ENCODE measurements at places on chromosomes 12 and 14. TPM values are rescaled to one million over a fixed set of nuclear protein-coding genes. Genes with fewer than 3 reads are reported as not detected.

GRCh38 chr14:73227812-73228781 is 9.2 kb upstream of the PAPLN start:
- no peak for DNase-seq

GRCh38 chr14:68291820-68292219 is 472.2 kb downstream of the RAD51B start:
- DNase-seq, result no peak

DNA sequence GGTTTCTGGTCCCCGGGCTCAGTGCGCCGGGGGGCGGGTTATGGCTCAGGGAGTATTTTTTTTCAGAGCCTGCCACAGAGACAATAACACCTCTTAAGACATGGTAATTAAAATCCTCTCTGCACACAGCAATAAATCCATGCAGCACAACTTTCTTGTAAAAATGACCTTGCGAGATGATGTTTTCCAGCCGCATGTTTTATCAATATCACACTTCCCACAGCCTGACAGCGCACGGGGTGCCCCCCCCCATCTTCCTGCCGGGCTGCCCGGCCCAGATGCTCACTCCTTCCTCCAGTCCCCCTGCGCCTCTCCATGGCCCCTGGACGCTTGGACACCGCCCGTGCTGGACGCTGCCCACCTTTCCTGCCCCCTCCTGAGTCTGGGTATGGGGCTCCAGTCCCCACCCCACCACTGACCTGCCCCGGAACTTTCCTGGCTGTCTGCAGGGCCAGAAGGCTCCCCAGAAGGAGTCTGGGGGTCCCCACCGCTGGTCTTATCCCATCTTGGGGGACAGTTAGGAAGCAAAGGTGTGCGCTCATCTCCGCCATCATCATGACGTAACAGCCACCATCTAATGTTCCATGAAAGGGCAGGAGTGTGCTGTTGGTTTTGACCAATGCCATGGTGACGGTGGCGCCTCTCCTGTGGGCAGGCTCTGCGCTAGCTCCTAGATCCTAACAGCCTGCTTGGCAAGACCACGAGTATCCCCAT is 182.9 kb downstream of the KIF26A start:
- DNase-seq, result no peak

- DNase-seq, result no peak
Observed at GRCh38 chr14:90017371-90017770, 44.4 kb upstream of the KCNK13 start.

Gene P2RX2
- not detected for total RNA-seq

DNA sequence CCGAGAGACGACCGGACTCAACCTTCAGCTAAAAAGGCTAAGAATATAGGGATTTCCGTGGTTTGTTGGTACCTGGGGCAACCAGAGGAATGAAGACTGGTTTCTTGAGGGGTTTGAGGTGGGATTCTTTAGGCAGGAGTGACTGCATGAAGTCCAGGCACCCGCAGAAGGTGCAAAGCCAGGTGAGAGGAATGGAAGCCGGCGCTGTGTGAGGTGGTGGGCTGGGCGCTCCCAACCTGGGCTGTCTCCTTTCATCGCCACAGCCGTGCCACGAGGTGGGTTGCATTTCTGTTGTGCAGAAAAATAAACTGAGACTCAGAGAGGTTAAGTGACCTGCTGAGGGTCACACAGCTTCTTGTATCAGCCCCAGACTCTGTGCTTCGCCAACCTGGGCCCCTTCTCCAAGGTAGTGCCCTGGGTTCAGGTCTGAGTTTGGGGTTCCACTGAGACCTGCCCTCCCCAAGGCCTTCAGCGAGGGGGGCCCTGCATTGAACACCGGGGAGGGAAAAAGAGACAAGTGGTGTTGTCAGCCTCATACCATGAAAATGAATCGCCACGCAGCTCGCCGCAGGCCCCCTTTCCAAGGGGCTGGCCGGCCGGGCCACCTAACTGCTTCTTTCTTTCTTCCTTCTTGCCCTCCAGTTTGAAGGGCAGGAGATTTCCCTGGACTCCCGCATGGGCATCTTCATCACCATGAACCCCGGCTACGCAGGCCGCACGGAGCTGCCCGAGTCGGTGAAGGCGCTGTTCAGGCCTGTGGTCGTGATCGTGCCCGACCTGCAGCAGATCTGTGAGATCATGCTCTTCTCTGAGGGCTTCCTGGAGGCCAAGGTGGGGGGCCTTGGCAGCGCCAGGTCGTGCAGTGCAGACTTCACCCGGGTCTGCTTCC is 88.4 kb downstream of the DNAH10 start:
- DNase-seq, result no peak

- peak; percentile 95 for DNase-seq
Observed at GRCh38 chr14:93959239-93960107, 16.9 kb downstream of the ASB2 start.

DNA sequence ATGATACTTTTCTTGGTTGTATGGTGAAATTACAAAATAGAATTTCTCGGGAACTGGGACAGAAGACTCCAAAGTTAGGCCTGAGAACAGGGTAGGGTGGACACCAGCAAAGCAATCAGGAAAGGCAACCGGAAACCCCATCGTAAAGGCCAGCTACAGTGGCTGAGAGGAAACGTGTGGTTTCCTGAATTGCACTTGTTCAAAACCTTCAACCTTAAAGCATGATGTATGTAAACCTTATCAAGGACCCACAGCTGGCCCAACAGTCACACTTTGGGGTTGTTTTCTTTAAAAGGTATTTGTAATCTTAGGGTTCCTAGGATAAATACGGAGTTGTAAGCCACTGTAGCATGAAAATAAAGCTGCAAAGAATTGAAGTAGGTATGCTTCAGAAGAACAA is 2.2 kb upstream of the PTGDR start:
- DNase-seq, result no peak

Gene VRTN
- total RNA-seq, result not detected

DNA sequence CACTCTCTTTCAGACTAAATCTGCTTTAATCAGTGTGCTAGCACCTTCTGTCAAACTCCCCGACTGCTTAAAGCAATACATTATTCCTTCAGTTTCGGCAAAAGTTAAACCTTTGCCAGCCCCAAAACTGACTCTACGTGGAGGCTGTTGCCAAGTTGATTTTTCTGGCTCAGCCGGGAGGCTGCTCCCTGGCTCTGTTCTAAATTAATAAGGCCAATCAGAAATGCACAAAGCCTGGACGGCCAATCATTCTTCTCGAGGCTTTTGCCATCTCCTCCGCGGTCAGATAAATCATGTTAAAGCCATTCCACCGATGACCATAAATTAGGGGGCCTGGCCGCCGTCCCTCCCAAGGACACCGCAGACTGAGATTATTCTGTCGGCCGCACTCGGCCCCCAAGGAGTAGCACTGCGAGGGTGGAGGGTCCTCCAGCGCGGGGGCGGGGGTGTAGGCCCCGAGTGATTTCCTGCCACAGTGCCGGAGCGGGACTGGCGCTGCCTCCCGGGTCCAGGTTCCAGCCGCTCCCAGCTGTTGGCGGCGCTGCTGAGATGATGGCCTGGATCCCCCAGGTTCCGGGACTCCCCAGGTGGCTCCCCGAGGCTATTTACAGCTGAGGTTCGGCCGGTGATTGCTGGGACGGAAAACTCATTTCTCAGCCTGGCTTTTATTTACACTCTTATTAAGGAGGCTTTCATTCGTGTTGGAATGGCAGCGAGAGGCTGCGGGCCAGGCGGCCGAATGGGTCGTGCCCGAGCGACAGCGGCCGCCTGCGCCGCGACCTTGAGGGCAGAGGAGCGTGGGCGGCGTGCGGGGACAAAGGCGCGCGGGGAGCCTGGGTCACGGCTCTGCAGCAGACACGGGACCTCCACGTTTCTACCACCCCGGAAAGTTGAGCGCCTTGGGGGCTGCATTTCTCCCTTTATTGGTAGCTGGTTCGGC is 165.1 kb downstream of the MON2 start:
- peak; percentile 50 for DNase-seq

GRCh38 chr14:72948481-72949138 is 22.3 kb downstream of the DCAF4 start:
- peak; percentile 64 for DNase-seq

DNA sequence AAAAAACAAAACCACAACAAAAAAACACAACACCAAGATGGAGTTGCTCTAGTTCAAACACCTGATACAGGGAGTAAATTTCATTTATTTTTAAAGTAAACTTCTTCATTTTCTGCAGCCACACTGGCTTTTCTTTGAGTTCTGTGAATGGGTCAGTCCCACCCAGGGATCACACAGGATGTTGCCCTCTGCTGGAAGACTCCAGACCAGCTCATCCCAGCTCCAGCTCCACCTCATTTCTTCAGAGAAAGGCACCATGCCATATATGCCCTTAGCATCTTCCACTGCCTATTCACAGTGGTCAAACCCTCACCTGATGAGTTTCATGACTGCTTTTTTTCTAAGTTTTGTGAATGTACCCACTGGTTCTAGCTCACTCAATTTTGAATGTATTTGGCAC is 8.0 kb downstream of the GLIPR1 start:
- DNase-seq, result no peak

- DNase-seq, result no peak
Observed at GRCh38 chr14:92314182-92314581, 8.8 kb upstream of the SLC24A4 start.

Gene RAD51AP1
- total RNA-seq, result 48.9 TPM

DNA sequence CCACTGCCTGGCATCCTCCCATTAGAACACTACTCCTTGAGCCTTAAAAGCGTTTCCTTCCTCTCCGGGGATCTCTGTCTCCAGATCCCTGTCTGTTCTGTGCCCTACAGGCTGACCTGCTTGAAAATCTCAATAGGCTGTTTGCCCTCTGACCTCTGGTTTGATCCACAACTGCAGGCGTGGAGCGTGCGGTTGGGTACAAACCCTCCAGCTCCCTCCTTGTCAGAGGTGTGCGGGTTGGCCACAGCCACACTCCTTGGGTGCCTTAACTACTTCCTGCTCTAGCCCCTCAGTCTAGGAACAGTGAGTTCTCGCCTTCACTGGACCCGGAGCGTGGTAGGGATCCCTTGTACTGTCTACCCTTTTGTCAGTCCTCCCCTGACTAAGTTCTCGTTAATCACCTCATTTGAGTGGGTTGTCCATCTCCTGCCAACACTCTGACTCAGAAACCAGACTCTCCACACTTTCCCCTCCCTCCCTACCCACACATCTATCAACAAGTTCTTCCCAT is 33.1 kb downstream of the CMKLR1 start:
- no peak for DNase-seq

DNA sequence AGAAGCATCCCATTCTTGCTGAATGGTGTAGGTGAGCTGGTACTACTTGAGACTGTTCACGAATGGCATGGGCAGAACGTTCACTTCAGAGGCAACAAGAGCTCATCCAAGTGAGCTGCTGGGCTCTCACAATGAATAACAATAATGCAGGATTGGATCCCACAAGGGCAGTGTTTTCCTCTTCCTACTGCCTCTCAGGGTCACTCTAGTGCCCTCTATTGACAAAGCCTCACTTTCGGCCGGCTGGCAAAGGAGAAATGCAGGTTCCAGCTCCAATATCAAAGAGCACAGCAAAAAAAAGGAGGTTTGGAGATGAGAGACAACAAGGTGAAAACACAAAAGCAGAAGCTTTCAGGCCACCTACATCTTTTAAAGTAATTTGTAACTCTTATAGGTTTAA is 74.6 kb upstream of the MYF6 start:
- DNase-seq, result no peak

Gene EAPP
- 53.4 TPM for total RNA-seq

DNA sequence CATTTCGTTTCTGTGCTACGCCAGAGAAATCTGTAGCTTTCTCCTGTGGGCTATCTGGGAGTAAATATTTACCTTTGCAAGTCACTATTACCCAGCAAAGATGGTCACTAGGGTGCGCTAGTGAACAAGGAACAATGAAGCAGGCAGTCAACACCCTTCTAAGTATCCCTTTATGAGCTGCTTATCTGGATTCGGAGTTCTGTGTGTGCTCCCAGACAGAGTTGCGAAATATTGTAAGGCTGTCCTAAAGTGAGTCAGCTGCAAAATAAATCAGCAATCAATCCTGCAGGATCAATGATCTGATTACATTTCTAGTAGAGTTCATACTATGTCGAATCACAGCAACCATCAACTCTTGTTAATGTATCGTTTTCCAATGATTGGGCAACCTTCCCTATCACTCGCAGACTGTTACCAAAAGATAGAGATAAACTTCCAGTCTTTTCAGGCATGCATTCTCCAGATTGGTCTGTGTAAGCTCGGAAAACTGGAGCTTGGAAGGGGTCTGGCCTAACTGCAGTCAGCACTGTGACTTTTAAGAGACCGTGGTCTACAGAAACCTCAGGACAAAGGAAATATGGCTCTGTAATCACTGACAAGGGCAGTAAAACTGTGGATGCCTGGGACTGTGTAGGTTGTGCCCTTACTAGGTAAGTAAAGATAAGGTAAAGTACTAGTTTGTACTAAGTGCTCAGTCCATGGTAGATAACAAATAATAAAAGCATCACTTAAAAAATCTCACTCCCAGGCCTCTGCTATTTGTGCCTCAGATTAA is 133.5 kb downstream of the KCNK10 start:
- DNase-seq, result peak; percentile 65

- DNase-seq, result peak; percentile 52
Observed at GRCh38 chr14:24692382-24693352, 58.7 kb upstream of the GZMB start.

GRCh38 chr14:103243764-103244737 is 90.0 kb upstream of the EIF5 start:
- DNase-seq, result no peak

DNA sequence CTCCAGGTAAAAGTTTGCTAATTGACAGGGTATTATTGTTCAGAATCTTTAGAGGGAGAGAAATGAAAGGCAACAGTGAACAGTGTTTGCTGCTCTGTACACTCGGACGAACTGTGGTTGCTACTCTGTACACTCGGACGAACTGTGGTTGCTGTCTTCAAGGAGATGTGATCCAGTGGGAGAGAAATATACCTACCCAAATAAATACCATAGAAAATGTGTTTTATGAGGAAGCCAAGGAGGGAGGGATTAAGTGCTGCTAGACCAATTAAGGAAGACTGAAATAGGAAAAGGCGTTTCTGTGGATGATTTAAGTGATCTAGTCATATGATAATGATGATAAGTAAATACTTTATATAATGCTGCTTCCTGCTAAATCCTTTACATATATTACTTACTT is 2.7 kb downstream of the STK38L start:
- DNase-seq, result no peak

DNA sequence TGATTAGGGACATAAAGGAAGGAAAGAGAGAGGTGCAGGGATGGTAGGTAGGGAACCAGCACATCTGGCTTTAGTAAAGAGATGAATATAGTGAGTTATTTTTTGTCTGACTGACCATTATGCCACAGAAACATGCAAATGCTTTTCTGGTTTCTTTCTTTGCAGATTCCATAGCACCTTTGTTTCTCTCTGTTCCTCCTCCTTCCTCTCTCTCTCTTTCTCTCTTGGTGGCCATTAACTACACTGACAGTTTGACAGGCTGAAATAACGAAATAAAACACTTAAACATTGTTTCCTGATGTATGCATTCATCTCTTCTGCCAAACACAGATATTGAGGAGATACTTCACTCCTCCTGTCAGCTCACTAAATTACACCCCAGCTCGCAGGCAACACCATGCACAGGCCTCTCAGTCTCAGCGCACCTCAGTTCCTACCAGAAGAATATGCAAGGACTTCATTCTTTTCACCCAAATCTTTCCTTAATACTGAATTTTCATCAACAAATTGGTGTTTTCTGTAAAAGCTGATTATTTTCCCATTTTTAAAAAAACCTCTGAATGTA is 406.9 kb upstream of the SOX5 start:
- no peak for DNase-seq

Gene SYCP3
- total RNA-seq, result 0.30 TPM

Data from activated T-cell treated with anti-CD3 and anti-CD28 coated beads, Interleukin-2, amount 50 U/mL, for 72 hours (primary cell).